GM10248 (cell line): ENCODE measurements at places on chromosomes 7 and 10.

DNA sequence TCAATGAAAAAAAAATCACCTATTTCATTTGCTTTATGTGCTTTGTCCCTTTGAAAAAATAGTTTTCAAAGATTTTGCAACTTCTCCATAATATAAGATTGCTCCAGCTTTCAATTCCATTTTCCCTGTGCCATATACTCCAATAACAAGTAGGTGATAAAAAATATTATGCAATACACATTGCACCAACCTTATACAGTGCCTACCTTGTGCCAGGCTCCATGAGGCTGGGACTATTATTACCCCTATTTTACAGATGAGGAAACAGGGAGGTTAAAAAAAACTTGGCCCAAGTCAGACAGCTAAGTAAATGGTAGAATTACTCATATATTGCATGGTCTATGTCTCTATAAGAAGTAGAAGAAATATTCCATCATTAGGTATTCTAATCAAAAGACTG lies 57.8 kb downstream of the BRAF start:
- DNase-seq: no peak

GRCh38 chr7:126780993-126781392 lies 471.7 kb downstream of the GRM8 start:
- peak; percentile 8 for DNase-seq

GRCh38 chr10:119526621-119527592 lies 15.6 kb downstream of the RGS10 start:
- DNase-seq: no peak

DNA sequence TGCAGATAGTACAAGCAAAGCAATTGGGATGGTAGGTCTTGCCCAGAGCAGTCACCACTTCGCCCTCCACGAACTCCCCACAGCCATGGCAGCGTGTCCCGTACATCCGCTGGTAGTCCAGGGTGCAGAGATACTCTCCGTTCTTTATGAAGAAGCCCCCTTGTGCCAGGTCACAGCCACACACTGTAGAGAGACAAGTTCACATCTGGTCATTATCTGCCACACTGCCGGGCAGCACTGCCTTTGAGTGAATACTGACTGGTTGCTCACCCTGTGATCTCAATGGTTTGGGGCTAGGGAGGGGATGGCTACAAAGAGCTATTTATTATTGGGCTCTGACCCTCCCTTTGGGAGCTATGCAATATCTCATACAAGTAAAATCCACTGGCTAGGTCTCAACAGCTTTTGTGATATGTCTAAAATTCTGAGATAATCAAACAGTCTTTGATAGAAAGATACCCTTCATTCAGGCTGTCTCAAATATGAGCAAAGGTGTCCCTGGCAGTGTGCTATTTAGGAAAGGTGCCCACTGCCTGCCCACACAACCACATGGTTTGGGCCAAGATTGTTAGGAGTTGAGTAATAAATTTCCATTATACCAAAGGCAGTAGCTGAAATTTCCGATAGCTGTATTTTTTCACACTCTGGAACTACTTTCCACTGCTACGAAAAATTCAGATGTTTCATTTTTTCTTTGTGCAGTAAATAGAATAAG lies 82.5 kb downstream of the ABLIM1 start:
- no peak for DNase-seq

- DNase-seq: no peak
Measured at GRCh38 chr10:34092891-34093290, 722.2 kb downstream of the PARD3 start.

DNA sequence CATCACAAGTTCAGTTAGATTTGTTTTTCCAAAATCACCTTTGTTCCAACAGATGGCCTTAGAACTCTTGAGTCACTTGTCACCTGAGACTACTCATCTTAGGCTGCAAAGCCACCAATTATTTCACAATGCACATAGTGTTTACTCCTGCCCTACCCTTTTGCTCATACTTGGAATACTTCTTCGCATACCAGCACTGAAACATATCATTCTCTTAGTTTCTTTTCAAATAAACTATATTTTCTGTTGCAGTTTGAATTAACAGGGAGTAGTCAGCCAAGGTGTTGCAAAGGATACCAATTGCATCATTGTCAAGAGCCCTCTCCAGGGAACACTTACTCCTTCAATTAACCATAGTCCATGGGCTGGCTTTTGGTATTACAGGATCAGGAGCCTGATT lies 71.0 kb downstream of the CASD1 start:
- no peak for DNase-seq

- DNase-seq: no peak
Measured at GRCh38 chr7:84914598-84914997, 272.3 kb downstream of the SEMA3D start.

- DNase-seq: no peak
Measured at GRCh38 chr7:121953601-121954000, 80.6 kb downstream of the PTPRZ1 start.

DNA sequence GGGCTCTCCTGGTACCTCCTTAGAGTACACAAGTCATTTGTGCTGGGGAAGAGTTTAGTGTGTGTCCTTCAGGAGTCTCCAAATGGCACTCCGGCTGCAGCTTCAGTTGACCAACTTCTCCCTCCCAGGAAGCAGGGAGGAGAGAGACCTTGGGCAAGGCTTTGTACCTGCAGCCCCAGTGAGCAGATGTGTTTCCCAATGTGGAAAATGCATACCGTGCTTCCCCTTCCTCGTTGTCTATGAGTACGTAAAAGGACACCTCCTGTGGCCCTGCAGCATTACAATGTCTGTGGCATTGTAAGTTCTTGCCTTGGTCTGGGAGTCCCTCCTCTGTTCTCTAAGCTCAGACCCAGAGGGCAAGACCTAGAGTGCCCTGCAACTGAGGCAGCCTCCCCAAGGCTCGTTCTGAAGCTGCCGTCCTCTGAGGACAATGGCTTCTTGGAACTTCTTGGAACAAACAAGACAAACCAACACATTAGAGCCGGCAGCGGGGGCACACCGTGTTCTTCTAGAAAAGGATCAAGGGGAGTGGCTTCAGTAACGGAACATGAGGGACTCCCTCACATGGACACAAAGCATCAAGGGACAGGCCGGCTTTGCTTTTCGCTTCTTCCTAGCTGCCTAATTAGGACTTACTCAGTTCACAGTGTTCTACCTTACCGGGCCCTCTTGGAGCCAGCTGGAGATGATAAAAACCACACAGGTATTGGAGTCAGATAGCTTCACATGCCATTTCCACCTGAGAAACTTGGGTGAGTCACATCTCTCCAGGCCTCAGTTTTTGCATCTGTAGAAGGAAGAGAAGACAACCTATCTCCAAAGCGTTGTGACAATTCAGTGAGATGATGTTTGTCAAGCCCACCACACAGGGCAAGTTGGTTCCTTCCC lies 20.9 kb upstream of the PPA1 start:
- no peak for DNase-seq

- DNase-seq: no peak
Measured at GRCh38 chr7:68109299-68109698, 1112.7 kb downstream of the TYW1 start.

DNA sequence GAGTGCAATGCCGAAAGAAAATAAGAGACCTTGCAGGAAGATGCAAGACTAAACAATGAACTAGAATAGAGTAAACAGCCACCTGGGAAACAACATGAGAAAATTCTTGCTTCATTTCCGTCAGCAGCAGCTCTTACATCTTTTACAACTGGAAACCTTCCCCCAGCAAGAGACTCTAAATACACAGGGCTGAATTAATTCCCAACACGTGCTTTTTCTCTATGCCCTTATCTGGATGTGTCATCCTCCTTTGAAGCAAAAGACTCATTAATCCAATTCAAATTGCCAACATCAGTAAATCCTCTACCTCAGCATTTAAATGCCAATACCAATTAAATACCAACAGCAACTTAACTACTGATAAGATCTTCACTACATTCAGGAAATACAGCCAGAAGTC lies 99.0 kb upstream of the PDE1C start:
- no peak for DNase-seq

DNA sequence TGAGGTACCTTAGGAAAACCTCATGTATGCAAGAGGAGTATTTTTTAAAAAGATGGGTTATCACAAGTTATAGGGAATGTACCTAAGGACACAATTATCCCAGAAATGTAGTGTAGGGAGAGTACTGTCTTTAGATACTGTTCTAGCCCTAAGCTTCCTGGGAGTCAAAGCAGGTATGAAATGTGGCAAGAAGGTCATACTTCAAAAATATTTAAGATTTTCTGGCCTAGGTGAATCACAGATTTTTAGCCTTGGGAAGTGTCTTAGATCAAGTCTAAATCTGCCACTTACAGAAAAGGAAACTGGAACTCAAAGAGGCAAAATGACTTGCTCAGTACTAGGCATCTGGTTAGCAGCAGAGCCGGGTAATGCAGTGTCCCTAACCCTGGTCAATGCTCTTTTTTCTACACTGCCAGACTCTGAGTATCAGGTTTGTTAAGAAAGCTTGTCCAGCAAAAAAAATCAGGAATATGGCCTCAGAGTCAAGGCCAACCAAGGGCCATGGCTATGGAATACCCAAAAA lies 13.9 kb downstream of the PIK3AP1 start:
- peak; percentile 59 for DNase-seq

DNA sequence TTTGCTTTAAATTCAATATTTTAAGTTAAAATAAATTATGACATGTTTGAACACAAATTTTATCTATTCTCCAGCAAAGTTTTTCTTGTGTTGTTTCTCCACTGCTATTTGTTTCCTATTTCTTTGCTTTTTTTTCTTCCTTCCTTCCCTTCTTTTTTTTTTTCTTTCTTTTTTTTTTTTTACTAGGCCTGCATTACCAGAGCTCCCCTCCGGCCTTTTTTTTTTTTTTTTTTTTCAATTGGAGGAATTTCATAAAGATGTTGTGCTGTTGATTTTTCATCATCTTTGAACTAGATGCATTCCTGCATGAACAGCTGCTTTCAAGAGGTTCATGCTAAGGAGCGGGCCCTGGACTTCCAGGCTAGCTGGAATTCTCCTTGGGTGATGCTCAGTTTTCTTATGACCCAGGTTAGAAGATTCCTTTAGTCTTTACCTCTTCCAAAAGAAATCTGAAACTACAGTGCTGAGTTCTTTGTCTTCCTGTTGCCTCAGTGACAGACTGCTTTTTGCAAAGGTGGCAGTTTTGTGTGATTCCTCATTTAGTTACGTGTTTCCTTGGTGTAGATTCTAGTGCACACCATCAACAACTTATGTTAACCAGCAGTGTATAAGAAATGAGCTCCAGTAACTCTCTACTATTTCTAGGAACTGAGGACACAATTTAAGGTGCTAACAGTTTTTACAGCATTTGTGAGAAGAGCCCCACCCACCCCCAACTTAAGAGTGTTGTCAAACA lies 4.8 kb upstream of the CAMK1D start:
- DNase-seq: no peak

DNA sequence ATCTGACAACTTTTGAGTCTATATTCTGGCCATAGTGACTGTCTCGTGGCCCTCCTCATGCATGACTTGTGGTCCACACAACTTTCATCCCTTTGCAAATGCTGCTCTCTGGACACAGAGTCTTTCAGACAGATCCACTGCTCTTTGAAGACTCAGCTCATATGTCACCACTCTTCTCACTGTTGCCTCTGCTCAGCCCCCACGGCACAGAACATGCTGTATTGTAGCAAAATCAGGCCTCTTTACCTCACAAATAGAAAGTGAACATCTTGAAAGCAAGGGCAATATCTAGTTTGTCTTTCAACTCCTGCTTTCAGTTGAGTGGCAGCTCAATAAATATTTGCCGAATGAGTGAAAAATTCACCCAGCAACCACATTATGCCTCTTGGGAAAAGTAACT lies 443.5 kb downstream of the NRG3 start:
- DNase-seq: no peak

DNA sequence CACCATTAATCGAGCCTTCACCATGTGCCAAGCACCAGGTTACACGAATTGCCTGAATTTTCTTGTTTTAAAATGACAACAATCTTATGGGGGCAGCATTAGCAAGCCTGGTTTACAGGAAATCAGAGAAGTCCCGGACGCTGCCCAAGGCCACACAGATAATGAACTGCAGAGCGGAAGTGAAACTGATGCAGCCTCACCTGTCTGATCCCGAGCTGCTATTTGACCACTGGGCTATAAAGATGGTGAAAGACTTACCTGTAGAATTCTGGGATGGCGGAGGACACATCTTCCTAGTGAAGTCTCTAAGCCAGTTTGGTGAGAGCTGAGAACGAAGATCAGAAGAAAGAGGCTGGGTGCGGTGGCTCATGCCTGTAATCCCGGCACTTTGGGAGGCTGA lies 21.7 kb upstream of the GALNTL5 start:
- no peak for DNase-seq

- DNase-seq: no peak
Measured at GRCh38 chr10:61329854-61330253, 123.3 kb downstream of the TMEM26 start.

GRCh38 chr10:112279433-112279832 lies 3.8 kb upstream of the TECTB start:
- no peak for DNase-seq

- DNase-seq: no peak
Measured at GRCh38 chr7:103867874-103868273, 121.6 kb downstream of the RELN start.

- DNase-seq: no peak
Measured at GRCh38 chr10:132347931-132348267, 15.9 kb downstream of the LRRC27 start.

- DNase-seq: no peak
Measured at GRCh38 chr7:68200051-68200670, 1203.5 kb downstream of the TYW1 start.

DNA sequence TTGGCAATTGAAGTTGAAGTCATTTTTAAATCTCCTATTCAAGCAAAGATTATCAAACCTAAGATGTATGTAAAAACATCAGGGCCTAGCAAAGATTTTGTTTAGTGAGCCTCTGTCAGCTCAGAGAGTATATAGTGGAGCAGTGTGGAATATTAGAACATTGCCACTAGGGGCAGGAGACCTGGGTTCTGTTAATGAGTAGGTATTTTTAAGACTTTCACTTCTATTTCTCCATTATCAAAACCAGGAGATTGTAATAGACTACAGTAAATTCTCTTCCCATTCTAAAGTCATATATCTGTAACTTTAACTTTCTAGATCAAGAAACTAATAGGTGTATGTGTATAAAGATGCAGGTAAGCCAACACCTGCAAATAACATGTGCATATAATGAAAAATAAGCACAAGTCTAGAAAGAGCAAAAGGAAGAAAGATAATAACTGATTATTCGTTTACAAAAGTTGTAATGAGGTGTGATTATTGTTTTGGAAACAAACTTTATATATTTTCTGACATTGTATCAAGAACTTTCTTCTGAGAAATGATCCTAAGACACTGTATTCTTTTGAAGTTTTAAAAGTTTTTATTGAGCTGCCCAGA lies 64.4 kb downstream of the KCND2 start:
- DNase-seq: peak; percentile 32

GRCh38 chr7:134533288-134533771 lies 6.0 kb downstream of the AKR1B10 start:
- no peak for DNase-seq
